ENCODE measurements at places on chromosomes 11 and 22.

DNA sequence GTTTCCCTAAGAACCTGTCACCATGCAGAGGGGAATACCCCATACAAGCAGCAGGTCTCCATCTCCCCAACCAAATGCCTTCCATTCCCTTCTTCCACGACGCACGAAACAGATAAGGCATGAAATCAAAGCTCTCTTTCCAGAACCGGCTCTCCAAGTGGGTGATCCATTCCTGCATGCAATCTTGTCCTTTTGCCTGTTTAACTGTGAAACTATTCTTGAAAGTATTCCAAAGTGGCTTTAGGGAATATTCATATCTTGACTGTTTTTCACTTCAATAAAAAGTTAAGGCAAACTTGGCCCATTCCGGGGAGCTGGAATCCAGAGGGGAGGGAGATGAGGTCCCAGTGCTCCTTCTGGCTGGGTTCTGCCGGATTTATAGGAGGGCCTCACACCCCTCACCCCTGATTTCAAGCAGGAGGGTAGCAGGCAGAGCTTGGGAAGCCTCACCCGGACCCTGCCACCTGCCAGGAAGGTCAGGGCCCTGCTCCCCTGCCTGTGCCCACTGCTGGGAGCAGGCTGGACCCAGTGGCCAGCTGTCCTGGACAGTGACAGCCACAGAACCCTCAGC lies 60.9 kb downstream of the SCGB1A1 start:
- DNase-seq, result no peak

DNA sequence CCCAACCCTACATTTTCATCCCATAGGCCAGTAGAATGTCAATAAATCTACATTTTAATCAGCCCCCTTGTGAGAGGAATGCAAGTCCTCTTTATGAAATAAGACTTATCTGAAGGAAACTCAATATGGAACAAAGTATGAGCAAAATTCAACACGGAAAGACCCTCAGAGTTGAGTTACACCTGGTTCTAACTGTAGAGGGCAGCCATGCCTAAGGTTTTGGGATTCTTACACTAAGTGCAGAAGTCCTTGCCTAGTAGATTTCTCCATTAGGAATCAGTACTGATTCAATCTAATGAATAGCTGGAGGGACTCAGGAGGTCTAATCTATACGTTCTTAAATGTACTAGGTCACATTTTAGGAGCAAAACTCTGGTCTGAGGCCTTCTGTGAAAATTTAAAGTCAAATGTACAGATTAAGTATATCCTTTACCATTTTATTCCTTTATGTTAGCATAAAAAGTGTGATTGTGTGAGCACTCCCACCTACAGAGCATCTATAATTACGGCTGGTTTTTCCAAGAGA lies 904.5 kb downstream of the DLG2 start:
- no peak for DNase-seq

GRCh38 chr11:131809203-131809918 lies 438.9 kb downstream of the NTM start:
- DNase-seq, result no peak

GRCh38 chr11:70423523-70424505 lies 25.5 kb downstream of the CTTN start:
- no peak for DNase-seq

GRCh38 chr11:111570796-111571195 lies 30.3 kb downstream of the LAYN start:
- DNase-seq, result no peak

DNA sequence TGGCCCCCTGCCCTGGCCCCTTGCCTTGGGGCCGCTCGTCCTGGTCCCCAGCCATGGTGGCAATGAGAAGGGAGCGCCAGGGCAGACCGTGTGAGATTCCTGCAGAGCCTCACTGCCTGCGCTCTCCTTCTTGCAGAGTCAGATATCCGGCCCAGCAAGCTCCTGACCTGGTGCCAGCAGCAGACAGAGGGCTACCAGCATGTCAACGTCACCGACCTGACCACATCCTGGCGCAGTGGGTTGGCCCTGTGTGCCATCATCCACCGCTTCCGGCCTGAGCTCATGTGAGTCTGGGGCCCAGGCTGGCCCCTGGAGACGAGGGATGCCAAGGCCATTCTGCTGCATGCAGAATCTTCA lies 114.1 kb downstream of the MICAL2 start:
- DNase-seq, result no peak

DNA sequence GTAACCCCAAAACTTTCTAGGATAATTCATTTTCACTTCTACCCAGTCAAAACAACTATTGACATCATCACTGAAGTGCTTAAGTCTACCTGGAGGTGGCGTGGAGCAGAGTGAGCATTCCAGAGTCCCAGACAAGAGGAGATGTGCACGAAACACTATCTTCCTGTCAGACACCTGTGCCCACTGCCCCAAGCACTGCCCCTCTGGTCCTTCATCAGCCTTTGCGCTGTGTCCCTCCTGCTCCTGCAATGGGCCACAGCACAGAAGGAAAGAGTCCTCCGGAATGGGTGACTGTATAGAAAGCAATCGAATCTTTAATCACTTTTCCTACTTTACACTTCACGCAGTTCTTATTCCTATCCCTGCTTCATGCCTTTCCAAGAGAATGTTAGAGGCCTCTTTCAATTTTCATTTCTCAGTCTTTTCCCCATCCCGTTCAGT lies 512 bp upstream of the GRIA4 start:
- DNase-seq, result no peak

GRCh38 chr11:82546661-82547557 lies 186.8 kb downstream of the FAM181B start:
- no peak for DNase-seq

- DNase-seq, result no peak
These were observed 26.9 kb downstream of the APOBEC3H start for GRCh38 chr22:39123751-39124581.

DNA sequence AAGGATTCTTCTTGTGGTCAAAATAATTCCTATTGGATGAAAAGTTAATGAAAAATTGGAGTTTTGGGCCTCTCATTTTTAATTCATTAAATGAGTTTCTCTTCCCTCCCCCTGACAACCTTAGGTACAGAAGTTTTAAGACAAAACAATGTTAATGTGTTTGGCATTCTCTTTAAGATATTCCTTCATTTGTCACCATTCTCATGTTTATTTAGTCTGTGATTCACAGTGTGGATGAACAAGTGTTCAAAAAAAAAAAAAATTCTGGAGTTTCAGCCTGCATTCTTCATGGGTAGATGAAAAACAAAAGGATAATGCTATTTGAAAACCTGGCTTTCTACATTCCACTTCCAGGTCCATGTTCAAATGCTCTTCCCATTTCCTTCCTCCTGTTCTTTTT lies 172.6 kb upstream of the LUZP2 start:
- no peak for DNase-seq

- no peak for DNase-seq
These were observed 11.6 kb upstream of the APOBEC3B start for GRCh38 chr22:38970551-38970950.

DNA sequence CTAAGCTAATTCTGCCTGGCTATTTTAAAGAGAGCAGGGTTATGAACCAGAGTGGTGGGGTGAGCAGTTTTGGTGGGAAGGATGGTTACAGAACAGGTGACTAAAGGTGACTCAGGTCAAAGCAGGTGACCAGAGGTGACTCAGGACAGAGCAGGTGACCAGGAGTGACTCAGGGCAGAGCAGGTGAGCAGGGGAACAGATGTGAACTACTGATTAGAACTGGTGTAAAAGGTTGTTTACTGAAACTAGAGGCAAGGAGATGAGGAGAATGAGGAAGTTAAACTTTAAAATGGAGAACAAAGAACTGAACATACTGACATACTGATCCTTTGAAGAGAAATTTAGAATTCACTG lies 15.4 kb upstream of the HYLS1 start:
- DNase-seq, result no peak

GRCh38 chr11:87020336-87020735 lies 17.4 kb upstream of the TMEM135 start:
- no peak for DNase-seq

DNA sequence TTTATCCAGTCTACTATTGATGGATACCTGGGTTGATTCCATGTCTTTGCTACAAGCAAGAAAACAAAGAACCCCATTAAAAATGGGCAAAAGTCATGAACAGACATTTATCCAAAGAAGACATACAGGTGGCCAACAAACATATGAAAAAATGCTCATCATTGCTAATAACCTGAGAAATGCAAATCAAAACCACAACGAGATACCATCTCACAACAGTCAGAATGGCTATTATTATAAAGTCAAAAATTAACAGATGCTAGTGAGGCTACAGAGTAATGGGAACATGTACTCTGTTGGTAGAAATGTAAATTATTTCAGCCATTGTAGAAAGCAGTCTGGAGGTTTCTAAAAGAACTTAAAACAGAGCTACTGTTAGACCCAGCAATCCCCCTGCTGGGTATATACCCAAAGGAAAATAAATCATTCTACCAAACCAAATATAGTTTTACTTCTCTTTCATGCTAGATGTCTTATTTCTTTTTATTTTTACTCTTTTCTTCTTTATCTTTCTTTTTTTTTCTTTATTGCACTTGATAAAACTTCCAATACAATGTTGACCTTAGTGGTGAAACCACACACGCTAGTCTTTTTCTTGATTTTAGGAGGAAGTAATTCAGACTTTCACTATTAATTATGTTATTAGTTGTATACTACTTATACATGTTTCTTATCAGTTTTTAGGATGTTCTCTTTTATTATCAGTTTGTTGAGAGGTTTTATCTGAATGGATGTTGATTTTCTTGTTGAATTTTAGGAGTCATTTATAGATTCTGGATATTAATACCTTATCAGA lies 14.3 kb downstream of the TRIM22 start:
- no peak for DNase-seq

GRCh38 chr11:105639527-105639926 lies 29.7 kb downstream of the GRIA4 start:
- no peak for DNase-seq

- no peak for DNase-seq
These were observed 1.0 kb downstream of the CBX7 start for GRCh38 chr22:39151329-39151975.

DNA sequence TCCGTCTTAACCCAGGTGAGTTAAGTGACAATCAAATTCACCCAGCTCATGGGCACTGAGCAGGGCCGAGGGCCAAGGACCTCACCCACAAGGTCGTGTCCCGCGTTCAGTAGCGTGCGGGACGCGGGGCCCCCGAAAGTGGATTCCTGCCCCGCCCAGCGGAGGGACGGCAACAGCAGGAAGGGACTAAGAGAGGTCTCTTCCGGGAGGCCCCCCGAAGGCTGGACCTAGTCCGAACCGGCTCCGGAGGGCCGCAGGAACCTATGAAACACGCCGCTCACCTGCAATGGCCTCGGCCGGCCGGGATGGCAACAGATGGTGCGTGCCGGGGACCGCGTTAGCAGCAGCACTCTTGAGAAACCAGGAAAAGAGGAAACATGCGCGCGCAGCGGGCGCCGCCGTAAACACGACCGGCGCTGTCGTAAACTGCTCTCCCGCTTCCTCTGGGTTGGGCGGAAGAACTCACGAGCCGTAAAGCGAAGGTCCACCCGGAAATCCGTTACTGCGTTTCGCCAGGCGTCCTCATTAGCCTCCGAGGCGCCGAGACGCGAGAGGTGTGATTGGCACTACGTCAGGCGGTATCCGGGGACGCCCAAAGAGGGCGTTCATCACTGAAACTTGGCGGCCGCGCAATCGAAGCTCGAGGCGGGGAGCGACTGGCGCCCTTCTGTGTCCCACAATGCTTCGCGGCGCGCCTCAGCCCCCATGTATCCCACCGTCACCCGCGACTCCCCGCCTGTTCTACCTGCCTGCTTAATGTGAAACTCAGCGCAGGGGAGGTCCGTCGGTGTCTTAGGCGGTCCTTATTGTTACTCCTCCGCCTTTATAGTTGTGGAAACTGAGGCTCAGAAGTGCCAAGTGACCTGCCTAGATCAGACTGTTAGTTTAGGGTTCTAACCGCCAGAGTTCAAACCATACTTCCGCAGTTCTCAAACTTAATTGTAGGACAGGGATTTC lies at the start of gene EIF3D:
Gene EIF3D, minus strand, starts transcription at position 372 of the 957 bp plus-strand sequence. CDS start 3,045 bp downstream, outside the sequence.
- DNase-seq, result peak; percentile 94

GRCh38 chr11:69999721-70000120 lies 78.4 kb upstream of the ANO1 start:
- DNase-seq, result no peak

GRCh38 chr11:19992162-19992561 lies 168.1 kb downstream of the DBX1 start:
- no peak for DNase-seq

DNA sequence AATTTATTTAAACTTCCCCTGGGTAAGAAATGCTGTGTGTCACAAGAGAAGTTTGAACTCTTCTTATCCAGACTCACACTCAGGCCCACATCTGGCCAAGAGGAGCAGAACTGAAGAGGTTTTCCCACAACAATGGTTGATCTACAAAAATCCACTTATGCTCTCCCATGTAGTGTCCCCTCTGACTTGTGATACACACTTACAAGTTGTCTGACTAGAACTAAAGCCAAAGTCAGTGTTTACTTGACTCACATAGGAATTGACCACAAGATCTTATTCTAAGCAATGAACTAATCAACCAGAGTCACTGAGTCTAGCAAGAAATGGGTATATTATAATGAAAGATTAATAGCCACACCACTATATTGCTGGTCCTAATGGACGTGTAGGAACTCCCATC lies 133.0 kb downstream of the ATG16L2 start:
- DNase-seq, result no peak

- DNase-seq, result no peak
These were observed 157.2 kb downstream of the ATG16L2 start for GRCh38 chr11:72971192-72971967.

DNA sequence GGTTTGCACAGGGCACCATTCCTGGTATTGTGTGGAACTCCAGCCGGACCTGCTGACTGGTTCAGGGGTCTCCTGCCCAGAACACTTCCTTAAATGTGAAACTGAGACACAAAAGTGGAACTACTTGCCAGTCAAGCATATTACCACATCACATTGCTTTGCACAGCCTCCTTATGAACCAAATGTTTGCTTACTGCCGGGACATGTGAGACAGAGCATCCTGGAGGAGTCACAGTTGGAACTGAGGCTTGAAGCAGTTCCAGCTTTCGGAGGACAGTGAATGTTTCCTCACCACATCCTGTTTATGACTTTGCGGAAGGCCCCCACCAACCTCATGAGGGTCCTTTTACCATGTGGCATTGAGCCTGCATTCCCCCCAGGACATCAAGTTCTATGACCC lies 105.8 kb upstream of the ARHGAP42 start:
- no peak for DNase-seq

DNA sequence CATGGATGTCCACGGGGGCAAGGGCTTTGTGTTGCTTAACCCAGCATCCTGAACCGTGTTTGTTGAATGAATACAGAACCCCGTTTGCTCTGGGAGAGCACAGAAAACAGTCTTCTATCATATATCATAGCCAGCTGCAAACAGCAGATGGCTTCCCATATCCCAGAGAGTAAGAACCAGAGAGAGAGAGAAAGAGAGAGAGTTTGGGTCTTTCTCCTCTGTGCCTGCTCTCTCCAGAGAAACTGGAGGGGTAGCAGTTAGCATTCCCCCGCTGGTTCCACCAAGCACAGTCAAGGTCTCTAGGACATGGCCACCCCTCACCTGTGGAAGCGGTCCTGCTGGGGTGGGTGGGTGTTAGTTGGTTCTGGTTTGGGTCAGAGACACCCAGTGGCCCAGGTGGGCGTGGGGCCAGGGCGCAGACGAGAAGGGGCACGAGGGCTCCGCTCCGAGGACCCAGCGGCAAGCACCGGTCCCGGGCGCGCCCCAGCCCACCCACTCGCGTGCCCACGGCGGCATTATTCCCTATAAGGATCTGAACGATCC lies 440 bp upstream of the TIMP3 start:
- no peak for DNase-seq

- no peak for DNase-seq
These were observed 23.1 kb upstream of the RBM4B start for GRCh38 chr11:66700742-66701141.

GRCh38 chr11:420054-420910 lies 5.5 kb upstream of the SIGIRR start:
- DNase-seq, result no peak
